ENCODE measurements at places on chromosomes 3 and 15. TPM values are rescaled to one million over a fixed set of nuclear protein-coding genes. Genes with fewer than 3 reads are reported as not detected.

DNA sequence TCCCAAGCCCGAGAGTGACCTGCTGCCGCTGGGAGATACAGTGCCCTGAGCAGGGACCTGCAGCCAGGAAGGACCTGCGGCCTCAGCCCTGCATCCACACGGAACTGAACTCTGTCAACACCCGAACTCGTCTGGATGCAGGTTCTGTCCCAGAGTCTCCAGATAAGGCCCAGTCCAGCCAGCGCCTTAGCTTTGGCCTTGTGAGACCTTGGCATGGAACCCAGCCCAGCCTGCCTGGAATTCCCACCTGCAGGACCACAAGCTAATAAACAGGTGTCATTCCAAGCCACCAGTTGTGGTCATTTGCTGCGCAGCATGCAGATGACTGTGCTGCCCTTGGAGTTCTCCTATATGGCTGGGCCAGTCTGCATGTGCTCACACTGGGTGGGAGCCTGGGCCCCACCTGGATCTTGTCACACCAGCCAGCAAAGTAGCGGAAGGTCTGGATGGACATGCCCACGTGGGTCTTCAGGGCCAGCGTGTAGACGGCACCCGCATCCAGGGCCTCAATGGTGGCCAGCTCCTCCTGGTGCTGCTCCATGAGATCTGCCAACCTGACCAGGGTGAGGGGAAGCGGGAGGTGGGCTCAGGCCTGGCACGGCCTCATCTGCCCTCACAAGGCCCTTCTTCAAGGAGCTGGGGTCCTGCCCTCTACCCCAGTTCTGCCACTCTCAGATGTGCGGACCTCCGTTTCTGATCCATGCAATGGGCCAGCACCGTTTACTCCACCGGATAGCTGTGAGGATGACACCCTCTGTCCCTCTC lies 47.2 kb upstream of the SLC41A3 start:
- no peak for DNase-seq

DNA sequence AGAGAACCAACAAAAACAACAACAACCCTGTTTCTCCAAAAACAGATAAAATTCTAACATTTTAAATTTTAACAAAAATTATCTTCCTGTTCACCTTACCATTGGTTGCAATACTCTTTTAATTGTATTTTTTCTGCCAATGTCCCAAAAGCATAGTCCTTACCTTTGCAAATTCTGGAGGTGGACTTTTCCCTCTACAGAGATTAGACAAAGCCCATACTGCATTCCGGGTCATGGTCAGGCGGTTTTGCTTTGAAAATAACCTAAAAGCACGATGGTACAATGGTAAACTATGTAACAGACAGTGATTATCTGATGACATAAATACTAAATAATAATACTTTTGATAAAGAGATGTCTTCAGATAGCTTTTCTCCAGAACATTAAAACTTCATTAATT lies 35.5 kb upstream of the WDR5B start:
- DNase-seq = no peak

TNFAIP8L3 gene
- total RNA-seq = 0.05 TPM

GRCh38 chr3:188516515-188516914 lies 362.6 kb downstream of the LPP start:
- DNase-seq = no peak

DNA sequence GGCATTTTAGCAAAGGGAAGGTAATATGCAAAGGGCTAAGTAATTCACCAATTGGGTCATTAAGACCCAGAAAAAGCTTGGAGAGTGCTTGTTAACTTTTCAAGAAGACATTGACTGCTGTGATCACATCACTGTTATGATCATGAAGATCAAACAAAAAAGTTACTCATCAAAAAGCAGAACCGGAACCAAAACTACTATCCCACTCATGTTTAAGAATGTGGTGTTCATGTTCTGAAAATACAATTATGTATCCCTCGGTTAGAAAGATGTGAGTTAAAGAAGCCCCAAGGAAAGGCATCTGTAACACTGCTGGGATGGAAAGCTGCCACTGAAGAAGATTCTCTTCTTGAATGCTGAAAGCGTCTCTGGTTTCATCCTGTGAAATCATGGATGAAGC lies 32.6 kb downstream of the BBX start:
- no peak for DNase-seq

DNA sequence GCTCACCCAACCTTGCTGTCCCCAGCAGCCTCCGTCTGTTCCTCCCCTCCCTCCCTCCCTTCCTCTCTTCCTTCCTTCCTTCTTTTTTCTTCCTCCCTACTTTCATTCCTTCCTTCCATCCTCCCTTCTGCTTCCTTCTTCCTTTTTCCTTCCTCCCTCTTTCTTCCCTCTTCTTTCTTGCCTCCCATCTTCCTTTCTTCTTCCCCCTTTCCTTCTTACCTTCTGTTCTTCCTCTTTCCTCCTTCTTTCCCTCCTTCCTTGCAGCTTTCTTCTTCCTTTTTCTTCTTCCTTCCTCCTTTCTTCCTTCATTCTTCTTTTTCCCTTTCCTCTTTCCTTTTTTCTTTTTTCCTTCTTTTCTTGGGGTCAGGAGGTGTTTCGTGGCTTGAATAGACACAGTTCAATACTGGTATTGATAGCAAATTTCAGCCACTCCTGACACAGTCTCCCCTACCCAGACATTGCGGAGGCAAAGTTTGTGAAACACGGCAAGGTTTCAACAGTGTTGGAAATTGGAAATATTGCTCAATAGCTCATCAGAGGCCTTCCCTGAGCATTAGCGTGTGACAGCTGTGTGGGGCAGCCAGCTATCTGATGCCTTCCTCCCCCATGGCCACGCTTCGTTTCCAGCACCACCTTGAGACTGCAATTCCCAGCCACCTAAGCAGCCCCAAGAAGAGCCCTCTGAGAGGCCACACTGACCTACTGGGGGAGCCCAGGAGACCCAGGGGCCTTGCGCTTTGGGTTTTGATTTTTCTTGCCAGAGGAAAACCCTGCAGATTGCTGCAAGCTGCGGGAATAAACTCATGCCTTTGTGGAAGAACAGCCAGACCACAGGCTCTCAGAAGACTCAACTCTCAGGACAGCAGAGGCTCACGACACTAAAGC lies 82.2 kb downstream of the KLF15 start:
- no peak for DNase-seq

DNA sequence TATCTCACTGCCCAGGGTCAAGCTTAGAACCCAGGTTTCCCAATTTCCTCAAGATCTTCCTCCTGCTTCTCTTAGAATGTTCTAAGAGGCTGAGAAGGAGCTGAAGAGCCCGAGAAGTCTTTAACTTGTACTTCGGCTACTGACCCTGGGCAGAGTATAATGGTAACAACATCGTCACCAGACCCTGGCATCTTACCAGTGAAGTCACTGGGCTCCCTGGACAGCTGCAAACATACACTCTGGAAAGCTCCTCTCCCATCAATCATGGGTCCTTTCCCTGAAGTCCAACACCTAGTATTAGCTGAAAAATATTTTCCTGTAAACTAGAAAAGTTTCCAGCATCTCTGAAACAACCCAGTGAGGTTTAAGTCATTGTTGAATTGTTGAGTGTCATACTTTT lies 22.7 kb downstream of the CPEB1 start:
- DNase-seq = no peak

ANKRD34C gene
- not detected for total RNA-seq

DNA sequence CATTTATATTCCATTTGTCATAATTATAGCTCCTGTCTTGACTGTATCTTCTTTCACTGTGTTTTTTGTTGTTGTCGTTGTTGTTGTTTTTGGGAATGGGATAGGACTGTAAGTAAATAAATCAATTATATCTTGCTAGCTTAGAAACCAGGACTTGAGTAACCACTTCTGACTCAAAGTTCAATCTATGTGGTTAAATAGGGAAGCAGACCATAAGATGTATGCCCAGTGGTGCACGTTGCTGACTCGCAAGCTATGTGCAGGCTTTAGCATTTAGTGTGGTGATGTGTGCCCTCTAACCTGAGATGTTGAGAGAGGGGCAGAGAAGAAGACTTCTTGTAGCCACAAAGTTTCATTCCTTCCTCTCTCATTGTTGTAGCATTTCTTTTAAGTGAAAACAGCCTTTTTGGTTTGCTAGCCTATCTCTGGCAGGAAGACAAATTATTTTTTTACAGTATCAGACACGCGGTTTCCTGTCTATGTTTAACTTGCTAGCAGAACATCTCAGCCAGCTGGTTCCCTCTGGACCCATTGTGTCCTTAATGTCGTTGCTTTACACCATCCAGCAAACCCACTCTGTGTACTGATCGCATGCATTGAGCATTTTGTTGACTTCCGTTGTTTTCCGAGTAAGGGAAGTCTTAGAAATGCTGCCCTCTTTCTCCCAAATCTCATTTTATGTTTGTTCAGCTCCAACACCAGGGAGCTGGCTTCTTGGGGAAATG lies 52.1 kb downstream of the TGFBR2 start:
- peak; percentile 10 for DNase-seq

CTXND1 gene
- 0.10 TPM for total RNA-seq

SPTBN5 gene
- total RNA-seq = 0.38 TPM

OGG1 gene
- total RNA-seq = 32.2 TPM

Measured in SJCRH30 (cell line).